ENCODE measurements at places on chromosomes 13 and 19.

DNA sequence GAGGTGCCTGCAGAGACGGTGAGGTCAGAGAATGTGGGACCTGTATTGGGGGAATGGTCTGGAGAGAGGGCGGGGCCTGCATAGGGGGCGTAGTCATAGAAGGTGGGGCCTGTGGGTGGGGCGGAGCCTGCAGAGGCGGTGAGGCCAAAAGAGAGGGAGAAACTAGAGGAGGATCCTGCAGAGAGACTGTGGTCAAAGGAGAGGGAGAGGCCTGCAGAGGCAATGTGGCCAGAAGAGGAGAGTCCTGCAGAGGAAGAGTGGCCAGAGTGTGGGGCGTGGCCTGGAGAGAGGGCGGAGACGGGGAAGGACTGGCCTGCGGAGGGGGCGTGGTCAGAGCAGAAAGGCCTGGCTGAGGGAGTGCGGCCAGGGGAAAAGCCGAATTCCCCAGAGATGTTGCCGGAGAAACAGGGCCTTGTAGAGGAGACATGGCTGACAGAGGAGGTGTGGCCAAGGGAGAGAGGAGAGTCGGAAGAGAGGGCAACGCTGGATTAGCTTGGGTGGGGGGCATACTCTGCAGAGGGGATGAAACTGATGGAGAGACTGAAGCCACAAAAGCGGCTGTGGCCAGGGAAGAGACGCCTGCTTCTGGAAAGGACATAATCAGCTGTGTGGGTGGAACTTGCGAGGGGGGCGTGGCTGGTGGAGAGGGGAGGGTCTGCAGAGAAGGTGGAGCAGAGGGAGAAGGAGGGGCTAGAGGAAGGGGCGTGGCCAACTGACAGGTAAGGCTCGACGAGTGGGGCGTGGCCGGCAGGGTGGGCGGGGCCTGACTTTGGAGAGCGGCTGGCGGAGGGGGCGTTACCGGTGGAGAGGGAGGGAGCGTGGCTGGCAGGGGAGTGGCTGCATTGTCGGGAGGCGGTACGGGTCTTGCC lies 2.5 kb downstream of the PRR36 start:
- peak; percentile 92 for DNase-seq

DNA sequence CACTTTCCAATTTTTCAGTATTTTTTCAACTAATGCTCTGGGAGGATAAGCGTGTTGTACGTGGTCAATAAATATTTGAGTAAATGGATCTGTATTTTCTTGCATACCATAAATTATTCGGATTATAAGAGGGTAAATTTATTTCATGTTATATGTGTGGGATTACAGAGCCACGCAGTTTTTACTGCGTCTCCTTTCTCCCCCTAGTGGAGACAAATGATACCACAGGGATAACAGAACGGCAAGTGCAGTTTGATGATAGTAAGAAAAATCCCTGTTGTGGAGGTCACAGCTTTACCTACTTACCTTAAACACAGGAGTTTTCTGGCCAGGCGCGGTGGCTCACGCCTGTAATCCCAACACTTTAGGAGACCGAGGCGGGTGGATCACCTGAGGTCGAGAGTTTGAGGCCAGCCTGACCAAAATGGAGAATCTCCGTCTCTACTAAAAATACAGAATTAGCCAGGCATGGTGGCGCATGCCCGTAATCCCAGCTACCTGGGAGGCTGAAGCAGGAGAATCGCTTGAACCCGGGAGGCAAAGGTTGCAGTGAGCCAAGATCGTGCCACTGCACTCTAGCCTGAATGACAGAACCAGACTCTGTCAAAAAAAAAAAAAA lies 16.8 kb downstream of the MBD3L2B start:
- no peak for DNase-seq

- DNase-seq, result no peak
Observed at GRCh38 chr19:49855277-49855675, 4.3 kb downstream of the PTOV1 start.

DNA sequence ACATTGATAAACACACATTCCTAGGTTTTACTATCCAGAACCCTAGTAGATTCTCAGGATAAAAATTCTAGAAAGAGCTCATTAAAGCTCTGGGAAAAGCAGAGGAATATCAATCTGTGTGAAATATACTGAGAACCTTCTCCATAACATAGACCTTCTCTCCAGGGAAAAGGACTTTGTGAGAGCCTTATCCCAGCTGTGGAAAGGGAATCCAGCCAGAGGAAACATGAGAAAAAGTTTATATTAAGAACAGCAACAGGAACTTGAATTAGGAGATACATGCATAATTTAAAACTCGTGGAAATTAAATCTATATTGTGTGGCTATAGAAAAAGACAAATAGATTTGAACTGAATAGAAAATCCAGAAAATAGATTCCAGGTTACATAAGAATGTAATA lies 1639.9 kb downstream of the EFNB2 start:
- no peak for DNase-seq

GRCh38 chr19:42151782-42152684 lies 19.8 kb upstream of the POU2F2 start:
- DNase-seq, result no peak

- no peak for DNase-seq
Observed at GRCh38 chr19:42198676-42199439, 18.6 kb downstream of the DEDD2 start.

GRCh38 chr19:29798774-29799497 lies 12.9 kb upstream of the CCNE1 start:
- no peak for DNase-seq
